ENCODE measurements at places on chromosomes 7 and 10.

DNA sequence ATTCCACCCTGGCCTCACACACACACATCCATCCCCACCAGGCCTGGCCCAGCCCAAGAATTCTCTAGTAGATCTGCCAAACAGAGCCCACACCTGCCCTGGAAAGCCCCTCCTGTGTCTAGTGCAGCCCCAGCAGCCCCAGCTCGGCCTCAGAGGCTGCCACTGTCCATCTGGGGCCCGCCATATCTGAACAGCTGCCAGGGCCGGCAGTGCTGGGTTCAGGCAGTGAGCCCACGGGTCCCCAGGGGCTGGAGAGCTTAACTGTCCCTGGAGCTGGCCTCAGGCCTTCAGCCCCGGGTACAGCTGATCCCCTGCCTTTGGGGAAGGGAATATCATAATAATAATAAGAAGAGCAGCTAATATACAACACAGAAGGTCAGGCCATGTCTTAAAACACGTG, 574 bp downstream of the MYL10 start:
- DNase-seq = no peak

- DNase-seq = no peak
These were observed 478.9 kb downstream of the KCNMA1 start for GRCh38 chr10:77158666-77159065.

GRCh38 chr7:36315309-36315944, 74.2 kb upstream of the ANLN start:
- no peak for DNase-seq

DNA sequence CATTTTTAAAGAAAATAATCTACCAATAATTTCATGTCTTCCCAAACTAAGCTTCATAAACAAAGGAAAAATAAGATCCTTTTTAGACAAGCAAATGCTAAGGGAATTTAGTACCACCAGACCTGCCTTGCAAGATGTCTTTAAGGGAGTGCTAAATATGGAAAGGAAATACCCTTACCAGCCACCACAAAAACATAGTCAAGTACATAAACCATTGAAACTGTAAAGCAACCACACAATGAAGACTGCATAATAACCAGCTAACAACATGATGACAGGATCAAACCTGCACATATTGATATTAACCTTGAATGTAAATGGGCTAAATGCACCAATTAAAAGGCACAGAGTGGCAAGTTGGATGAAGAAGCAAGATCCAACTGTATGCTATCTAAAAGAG, 586.5 kb upstream of the NRG3 start:
- DNase-seq = no peak

DNA sequence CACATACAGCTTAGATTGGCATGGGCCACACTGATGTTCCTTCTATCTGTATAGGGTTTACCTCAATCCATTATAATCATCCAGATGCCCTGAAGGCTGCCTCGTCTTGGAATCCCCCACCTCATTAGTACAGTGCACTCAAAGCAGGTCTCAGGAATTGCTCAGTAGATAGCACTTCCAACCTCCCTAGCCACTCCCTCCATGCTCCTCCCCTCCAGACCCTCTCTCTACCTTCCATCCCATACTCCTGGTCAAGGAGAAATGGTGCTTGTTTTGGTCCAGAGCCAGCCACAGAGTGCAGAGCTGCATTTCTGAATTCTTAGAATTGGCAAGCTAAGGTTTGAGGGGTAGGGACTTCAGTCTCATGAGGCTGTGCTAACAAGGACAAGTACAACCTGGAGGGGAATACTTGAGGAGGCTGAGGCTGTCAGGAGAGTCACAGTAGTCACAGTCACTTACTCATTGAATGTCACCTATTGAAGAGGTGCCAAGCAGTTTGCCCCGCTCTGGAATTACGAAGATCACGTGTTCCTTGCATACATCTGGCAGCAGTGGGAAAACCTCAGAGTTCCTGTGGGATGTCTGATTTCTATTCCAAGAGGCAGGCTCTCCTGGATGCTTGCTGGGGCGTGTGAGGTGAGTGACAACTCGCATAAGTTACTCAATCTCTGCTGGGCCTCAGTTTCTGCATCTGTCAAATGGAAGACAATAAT, 60.7 kb upstream of the ZNF746 start:
- no peak for DNase-seq

DNA sequence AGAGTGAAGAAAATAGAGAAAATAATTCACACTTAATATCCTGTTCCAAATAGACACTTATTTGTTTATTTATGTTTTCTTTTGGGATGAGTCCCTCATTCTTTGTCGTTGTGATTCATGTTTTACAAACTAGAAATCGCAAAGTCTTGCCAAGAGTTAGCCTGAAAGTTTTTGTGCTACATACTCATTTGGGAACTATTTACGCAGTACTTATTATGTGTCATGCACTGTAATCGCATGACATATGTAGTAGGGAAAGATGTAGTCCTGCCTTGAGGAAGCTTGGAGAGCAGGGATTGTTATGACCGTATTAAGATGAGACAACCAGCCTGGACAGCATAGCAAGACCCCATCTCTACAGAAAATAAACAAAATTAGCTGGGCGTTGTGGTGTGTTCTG, 189.3 kb downstream of the ABCA13 start:
- DNase-seq = no peak

- no peak for DNase-seq
These were observed 32.7 kb downstream of the DNMBP start for GRCh38 chr10:99976886-99977665.

GRCh38 chr7:15947754-15948153, 261.3 kb upstream of the MEOX2 start:
- DNase-seq = no peak
